ENCODE measurements at places on chromosomes 3 and 15. TPM values are rescaled to one million over a fixed set of nuclear protein-coding genes. Genes with fewer than 3 reads are reported as not detected.

GRCh38 chr3:38455639-38456430 lies 2.1 kb downstream of the ACVR2B start:
- H3K36me3 ChIP-seq: no peaks in the 10 kb centered on the region
- peak overlapping the region; percentile 77 for H3K4me3 ChIP-seq
- no peak for DNase-seq

DNA sequence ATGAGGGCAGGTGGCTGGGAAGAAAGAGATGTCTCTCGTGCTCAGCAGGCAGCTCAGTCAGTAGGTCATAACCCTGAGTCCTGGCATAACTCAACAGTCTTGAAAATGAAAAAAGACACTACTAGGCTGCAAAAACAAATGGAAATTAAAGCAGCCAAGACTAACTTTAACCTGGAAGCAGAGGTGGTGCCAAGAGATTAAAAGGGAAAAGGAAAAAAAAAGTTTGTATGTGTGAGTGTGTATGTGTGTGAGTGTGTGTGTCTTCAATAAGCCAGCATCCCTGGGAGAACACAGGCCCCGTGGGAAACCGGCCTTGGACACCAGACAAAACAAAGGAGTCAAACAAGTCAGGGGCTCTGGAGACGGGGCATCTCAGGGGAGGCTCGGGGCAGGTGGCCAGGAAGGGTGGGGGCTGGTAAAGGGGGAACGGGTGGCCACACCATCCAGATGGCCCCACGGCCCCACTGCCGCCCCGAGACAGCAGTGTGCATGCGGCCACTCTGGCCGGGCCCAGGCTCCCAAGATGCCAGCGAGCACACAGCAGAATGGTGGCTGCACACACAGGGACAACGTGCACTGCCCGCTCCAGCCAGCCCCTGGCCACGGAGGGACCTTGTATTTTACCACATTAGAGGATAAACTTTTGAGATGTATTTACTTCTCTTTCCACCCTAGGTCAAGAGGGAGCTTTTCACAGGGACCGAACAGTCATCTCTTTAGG lies 23.8 kb downstream of the CYFIP1 start:
- peaks cover 4% of the 10 kb centered on the region for H3K4me1 ChIP-seq
- DNase-seq: no peak
- no peaks in the 10 kb centered on the region for H3K36me3 ChIP-seq
- H3K4me3 ChIP-seq: no peak overlapping the region
- H3K27ac ChIP-seq: no peak overlapping the region
- H3K27me3 ChIP-seq: no peaks in the 10 kb centered on the region

DNA sequence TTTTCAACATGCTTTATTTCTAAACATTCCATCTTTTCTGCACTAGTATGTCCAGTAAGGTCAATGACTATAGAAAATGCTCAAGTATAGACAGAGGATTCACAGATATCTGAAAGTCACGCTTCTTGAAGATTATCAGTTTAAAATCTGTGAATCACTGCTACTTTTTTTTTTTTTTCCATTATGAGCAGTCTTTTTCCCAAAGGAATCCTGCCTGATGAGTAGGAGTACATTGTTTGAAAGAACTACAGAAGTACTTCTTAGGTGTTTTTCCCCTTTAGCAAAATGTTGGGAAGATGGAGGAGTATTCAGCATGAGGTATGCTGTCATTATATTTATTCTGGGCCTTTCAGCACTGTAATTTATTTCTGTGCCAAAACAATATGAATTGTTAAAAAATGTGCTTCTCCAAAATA lies 266.2 kb downstream of the NLGN1 start:
- H3K4me1 ChIP-seq: no peaks in the 10 kb centered on the region
- no peak overlapping the region for H3K27ac ChIP-seq
- H3K27me3 ChIP-seq: no peaks in the 10 kb centered on the region
- no peak overlapping the region for H3K4me3 ChIP-seq
- no peak for DNase-seq
- no peaks in the 10 kb centered on the region for H3K36me3 ChIP-seq

Gene CPN2
- total RNA-seq: not detected

DNA sequence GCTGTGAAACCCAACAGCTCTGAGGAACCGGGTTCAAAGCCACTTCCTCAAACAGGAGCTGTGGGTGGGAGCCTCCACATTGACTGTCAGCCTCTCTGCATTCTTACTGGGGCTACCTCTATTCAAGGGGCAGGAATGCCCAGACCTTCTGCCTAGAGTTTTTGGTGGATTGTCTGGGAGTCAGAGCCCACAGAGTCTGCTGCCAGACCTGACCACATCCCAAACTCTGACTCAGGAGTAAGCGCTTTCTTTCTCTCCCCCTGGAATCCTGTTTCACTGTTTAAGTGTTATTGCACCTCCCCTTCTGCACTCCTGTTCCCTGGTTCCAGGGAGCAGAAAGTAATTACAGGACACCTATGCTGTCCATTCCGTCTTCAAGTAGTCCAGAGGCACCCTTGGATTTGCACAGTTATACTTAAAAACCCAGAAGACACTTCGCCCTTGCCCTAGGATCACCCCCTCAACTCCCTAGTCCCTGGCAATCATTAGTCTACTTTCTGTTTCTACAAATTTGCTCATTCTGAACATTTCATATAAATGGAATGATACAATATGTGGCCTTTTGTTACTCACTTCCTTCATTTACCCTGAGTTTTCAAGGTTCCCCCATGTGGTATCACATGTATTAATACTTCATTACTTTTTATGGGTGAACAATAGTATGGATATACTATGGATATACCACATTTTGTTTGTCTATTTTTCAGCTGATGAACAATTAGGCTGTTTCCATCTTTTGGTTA lies 37.9 kb upstream of the TJP1 start:
- H3K4me3 ChIP-seq: no peak overlapping the region
- no peaks in the 10 kb centered on the region for H3K36me3 ChIP-seq
- no peak for DNase-seq
- H3K4me1 ChIP-seq: no peaks in the 10 kb centered on the region
- peaks cover 22% of the 10 kb centered on the region for H3K27me3 ChIP-seq
- H3K27ac ChIP-seq: no peak overlapping the region
